ENCODE measurements at places on chromosomes 11 and 22.

DNA sequence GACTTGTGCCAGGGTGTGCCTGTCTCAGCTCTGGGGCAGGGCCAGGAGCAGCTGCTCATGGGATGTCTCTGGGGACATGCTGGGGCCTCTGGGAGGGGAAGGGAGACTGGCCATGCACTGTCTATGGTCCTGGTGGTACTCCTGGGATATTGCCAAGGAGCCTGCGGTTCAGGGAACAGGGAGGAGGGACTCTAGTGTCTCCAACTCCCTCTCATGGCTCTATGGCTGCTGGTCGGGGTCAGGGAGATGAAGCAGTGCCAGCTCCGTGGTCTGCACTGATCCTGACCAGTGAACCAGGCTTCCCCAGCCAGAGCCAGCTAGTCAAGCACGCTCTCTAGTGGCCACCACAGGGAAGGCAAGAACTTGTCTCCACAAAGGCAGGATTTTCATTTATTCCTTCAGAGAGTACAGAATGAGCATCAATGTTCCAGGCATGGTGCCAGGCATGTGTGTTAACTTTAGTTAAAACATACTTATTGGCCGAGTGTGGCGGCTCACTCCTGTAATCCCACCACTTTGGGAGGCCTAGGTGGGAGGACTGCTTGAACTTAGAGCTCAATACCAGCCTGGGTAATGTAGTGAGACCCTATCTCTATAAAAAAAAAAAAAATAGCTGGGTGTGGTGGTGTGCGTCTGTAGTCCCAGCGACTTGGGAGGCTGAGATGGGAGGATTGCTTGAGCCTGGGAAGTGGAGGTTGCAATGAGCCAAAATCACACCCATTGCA is 2.5 kb upstream of the BEST1 start:
- DNase-seq: peak; percentile 84

DNA sequence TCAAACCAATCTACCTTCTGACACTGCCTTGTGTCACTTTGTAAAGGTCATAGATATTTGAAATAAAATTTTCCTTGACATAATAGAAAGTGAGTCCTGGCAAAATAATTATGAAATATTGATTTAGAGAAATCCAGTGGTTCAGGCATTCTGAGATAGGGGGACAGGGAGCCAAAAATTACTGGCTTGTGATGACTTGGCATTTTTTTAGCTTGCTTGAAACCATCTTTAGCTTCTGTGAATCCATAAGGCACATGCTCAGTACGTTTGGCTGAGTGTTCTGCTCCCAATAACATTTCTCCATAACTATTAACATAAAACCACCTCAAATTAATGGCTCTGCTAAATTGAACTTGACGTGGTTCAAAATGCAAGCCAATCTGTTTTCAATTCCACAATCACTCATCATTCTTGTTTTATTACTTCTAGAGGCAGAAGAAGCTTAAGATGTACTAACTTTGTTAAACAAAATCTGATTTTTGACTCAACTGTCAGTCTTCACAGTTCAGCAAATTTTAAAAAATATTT is 209.0 kb downstream of the LRRC4C start:
- no peak for DNase-seq

DNA sequence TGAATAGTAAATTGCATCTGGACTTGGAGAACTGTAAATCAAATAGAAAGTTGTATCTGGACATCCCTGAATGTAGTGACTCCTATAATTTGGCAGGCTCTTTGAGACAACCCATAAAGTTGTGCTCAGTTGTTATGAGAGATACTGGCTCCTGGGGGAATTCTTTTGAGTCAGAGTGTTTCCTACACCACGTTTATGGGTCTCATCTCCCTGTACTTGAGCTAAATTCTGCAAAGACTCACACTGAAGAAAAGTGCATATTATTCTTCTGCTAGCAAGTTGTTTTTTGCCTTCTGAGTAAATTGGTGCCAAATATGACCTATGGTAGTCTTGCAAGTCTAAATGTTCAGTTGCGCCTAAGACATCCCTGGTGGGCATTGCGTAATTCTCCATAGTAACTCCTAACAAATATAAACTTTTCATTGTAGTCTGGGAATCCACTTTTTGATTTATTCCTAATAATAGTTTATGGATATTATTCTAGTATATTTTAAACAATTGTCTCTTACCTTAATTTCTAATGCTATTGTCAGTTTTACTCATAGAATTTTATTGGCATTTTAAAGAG is 5.0 kb downstream of the ZNF215 start:
- peak; percentile 22 for DNase-seq

DNA sequence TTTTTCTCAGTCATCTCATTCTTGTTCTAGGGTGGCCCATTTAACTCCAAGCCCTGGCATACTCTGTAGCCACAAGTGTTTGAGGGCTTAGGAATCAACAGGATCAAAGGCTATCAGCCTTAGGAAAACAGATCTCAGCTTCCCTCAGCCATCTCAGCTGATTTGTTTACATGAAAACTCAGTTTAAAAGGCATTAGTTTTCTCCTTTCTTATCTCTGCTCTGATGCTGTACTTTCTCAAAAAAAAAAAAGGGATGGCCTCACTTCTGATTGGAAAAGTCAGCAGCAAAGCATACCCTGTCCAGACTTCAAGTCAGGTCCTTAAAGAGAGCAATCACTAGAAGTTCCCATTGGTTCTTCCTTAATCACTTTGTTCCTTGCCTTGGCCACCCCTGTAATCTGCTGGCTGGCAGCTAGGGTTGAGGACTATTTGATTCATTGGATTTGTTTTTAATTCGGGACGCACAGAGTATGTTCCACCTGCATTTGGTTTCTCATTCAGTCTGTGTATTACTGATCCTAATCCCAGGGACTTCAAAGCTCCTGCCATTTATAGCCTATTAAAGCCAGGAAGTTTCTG is 102.8 kb downstream of the EXT2 start:
- DNase-seq: peak; percentile 36

DNA sequence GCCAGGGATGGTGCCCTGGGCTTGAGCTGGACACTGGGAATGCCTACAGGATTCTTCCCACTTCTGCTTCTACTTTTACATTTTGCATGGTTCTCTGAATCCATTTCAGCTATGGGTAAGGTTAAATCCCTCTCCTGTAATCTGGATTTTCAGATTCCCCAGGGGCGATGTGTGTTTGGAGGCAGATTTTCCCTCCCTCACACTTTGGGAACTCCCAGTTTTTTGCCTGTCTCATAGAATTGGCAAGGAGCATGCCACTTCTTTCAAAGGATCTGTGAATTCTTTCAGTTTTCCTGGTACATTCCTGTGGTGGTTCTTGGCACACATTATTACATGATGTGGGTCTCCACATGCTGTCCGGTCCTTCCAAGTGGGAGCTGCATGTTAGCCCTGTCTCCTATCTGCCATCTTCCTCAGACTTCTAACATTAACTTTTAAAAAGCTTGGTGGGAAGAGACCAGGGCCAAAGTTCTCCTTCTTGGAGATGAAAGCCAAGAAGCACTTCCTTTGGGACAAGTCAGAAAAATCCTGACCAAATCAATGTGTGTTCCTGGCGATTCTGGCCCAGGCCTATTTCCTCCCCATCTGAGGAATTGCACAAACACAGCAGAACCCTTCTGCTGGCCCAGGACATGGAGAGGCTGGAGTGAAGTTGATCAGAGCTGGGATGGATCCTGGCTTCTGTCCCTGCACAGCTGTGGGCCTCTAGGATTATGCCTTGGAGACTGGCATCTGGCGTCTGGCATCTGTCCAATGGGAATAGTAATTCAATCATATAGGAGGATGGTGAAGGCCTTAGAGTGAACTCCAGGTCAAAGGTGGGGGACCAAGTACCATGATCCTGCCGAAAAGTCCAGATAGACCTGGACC is 5.4 kb upstream of the APOL2 start:
- DNase-seq: peak; percentile 65
